ENCODE measurements at places on chromosomes 4 and X. TPM values are rescaled to one million over a fixed set of nuclear protein-coding genes. Genes with fewer than 3 reads are reported as not detected.

Gene TEC
- total RNA-seq, result 2.6 TPM

Gene NHS
- 16.9 TPM for total RNA-seq

Gene SSX2B
- not detected for total RNA-seq

- no peak overlapping the region for H3K27ac ChIP-seq
- no peaks in the 10 kb centered on the region for H3K36me3 ChIP-seq
- H3K4me1 ChIP-seq, result no peaks in the 10 kb centered on the region
- no peaks in the 10 kb centered on the region for H3K27me3 ChIP-seq
Measured at GRCh38 chrX:51144828-51145442, 187.7 kb upstream of the NUDT10 start.

GRCh38 chrX:76109654-76110053 lies 63.2 kb upstream of the PBDC1 start:
- H3K4me3 ChIP-seq, result no peak overlapping the region
- H3K27ac ChIP-seq, result no peak overlapping the region
- no peak for DNase-seq

DNA sequence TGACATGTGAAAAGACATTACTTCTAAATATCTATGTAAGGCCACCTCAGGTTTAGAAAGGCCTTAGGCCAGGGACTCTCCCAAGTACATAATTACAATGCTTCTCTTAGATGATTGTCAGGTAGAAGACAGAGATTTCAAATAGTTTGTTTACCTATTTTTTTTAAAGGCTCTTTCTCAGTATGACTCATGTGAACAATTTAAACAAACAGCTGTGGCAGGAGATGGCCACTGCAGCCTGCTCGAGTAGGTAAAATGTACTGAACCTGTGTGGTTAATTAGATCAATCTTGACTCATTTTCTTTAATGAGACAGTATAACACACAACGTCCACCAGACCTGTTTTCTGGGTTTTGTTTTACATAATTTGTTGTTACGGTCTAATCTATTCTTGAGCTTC lies 50.2 kb downstream of the LEF1 start:
- peaks cover 16% of the 10 kb centered on the region for H3K4me1 ChIP-seq
- no peaks in the 10 kb centered on the region for H3K27me3 ChIP-seq
- no peak overlapping the region for H3K27ac ChIP-seq
- no peak for DNase-seq
- no peak overlapping the region for H3K4me3 ChIP-seq
- H3K36me3 ChIP-seq, result no peaks in the 10 kb centered on the region

DNA sequence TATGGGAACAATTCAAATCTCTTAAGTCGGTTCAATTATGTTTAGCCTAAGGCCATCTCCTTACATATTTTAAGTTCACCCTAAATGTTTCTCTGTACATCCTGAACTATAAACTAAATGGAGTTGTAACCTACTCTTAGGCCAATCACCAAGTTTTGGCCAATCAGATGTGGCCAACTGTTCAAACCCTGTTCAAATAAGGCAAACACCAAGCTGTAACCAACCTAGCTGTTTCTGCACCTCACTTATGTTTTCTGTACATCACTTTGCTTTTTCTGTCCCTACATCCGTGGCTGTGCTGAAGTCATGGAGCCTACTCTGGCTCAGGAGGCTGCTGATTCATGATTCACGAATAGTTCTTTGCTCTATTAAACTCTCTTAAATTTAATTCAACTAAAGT lies 165.3 kb downstream of the GASK1B start:
- no peak overlapping the region for H3K27ac ChIP-seq
- H3K36me3 ChIP-seq, result no peaks in the 10 kb centered on the region
- DNase-seq, result peak; percentile 6
- H3K27me3 ChIP-seq, result no peaks in the 10 kb centered on the region
- no peak overlapping the region for H3K4me3 ChIP-seq
- no peaks in the 10 kb centered on the region for H3K4me1 ChIP-seq

DNA sequence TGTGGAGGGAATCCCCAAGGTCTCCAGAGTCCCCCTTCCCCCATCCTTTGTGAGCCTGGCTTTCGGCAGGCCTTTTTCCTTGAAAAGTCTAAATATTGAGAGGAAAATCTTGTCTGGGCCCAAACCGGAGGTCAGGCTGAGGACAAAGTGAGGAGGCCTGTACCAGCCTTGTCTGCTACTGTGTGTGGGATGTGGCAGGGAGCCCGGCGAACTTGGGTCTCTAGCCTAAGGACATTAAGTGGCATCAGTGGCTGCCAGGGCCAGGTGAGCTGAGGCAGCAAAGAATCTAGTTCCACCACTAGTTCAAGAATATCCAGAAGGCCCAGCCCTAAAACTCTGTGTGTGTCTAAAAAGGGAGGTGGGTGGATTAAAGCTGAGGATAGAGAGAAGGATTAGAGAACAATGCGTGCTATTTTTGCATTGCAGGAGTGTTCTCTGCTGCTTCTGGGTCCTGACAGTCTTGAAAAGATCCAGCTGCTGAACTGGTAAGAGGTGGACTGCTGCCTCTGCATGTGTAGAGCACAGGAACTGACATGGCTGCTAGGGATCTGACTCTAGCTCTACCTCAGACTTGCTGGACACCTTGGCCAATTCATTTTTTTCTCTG lies 1.2 kb upstream of the AMER1 start:
- no peak for DNase-seq
- peak overlapping the region; percentile 56 for H3K4me3 ChIP-seq
- H3K36me3 ChIP-seq, result no peaks in the 10 kb centered on the region
- peak overlapping the region; percentile 82 for H3K27ac ChIP-seq

GRCh38 chr4:57291911-57292310 lies 181.7 kb upstream of the IGFBP7 start:
- no peaks in the 10 kb centered on the region for H3K36me3 ChIP-seq
- no peaks in the 10 kb centered on the region for H3K27me3 ChIP-seq
- no peak for DNase-seq
- H3K27ac ChIP-seq, result no peak overlapping the region

All from spinal cord (tissue), 10 donors.